Stimulated activated CD4-positive, alpha-beta T cell treated with anti-CD3 and anti-CD28 coated beads, TNF-alpha, amount 100 ng/mL, for 1 hour (primary cell): ENCODE measurements at places on chromosomes 12 and 14.

DNA sequence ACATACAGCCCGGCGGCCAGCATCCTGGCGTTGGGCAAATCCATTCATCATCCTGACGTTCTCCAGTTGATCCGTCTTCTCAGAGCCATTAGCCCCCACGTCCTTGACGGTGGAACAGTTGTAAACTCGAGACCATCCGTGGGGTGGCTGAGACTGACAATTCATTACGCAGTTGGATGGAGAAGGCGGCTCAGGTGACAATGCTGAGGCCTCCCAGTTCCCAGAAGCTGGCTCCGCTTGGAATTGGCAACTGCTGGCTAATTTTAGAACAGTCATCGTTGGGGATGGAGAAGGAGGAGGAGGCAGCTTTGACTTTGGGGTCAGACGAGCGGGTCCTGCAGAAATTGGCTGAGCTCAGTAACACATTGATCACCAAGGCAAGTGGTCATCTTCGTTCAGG, 186.5 kb downstream of the PHETA1 start:
- no peak for DNase-seq

- DNase-seq = no peak
These were observed 6.6 kb downstream of the RTN1 start for GRCh38 chr14:59863806-59864525.

GRCh38 chr12:85617307-85618091, 218.7 kb downstream of the RASSF9 start:
- DNase-seq = no peak

DNA sequence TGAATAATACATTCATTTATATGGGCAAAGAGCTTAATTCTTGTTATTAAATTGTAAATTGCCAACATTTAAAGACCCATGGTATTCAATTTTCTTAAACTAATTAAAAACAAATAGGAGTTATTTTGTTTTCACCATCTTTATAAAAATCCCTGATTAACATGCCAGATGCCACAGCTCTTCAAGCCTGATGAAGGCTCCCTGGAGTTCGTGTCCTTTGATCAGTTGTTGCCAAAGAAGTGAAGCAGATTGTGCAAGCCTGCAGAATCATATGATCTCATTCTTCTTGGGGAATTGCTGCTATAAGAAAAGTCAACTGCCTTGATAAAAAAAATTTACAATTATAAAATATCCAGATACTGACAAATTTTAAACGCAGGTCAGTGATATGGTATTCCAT, 288.3 kb upstream of the PPFIA2 start:
- no peak for DNase-seq

DNA sequence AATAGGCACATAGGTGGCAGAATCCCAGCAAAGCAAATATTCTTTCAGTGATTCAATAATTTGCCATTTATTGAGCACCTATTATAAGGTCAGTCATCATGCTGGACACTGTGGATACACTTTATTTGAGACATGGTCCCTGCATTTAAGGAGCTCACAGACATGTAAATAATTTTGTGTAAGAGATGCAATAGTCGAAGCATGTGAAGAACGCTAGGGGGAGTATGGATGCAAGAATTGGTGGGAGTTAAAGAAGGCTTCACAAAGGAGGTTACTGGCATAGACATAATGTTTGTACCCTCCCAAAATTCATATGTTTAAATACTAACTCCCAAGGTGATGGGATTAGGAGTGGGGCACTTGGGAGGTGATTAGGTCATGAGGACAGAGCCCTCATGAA, 260.6 kb upstream of the GARIN6 start:
- no peak for DNase-seq

DNA sequence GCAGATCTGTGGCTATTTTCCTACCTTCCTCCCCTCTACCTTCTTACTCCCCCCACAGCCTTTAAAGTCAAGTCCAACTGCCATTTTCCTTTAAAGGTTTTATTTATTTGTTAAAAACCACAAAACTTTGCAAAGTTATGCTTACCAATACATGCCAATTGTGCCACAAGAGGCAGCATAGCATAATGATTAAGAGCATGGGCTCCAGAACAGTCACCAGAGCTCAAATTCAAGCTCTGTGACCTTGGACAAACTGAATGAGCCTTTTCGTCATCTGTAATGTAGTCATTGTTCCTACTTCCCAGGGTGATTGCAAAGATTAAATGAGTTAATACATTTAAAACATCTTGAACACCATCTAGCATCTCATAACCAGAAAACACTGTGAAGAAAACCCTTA, 13.0 kb upstream of the FMNL3 start:
- no peak for DNase-seq

GRCh38 chr12:82959821-82960220, 273.1 kb downstream of the TMTC2 start:
- DNase-seq = no peak

GRCh38 chr14:55706365-55706684, 126.3 kb downstream of the KTN1 start:
- no peak for DNase-seq

GRCh38 chr12:72272731-72273498, 745 bp downstream of the TRHDE start:
- DNase-seq = no peak

DNA sequence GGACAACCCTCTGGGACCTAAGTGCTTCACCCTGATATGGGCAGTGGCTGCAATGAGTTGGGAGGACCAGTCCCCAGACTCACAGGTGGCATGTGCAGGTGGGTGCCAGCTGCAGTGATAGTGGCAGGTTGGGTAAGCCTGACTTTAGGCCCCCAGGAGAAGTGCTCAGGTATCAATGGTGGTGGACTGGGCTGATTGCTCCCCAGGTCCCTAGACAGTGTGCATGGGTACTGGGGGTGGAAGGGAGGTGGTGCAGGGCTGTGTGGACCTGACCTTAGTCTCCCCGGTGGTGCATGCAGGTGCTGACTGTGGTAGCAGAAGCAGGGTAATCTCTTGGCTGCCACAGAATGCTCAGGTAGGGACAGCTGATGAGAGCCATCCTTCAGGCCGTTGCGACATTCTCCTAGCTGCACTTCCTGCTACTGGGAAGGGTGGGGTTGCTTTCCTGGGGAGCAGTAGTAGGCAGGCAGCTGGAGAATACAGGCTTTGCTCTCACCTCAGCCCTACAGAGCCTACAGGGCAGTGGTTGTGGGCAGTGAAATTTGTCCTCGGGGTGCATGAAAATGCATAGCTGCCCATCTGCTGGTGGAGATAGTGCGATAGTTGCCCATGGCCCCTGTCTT, 33.3 kb upstream of the CCND2 start:
- DNase-seq = no peak

- no peak for DNase-seq
These were observed 32.5 kb downstream of the PSMC1 start for GRCh38 chr14:90288651-90289355.

DNA sequence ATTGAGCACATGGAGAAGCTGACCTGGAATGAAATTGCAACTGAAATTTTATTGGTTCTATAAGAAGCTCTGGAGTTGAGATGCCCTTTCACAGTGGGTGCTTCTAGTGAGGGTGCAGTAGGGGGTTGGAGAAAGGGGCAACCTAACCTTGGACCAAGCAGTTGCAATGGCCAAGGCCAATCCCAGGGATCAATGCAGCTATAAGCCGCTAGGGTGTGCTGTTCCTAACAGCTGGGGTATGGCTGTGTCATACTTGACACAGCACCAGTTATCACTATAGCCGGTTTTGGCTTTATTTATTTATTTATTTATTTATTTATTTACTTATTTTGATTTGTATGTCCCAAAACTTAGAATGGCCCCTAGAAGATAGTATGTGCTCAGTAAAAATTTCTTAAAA, 505.9 kb downstream of the FLRT2 start:
- no peak for DNase-seq

- DNase-seq = no peak
These were observed 10.0 kb upstream of the SLC38A4 start for GRCh38 chr12:46835785-46836184.

GRCh38 chr14:69666112-69666511, 54.7 kb downstream of the SUSD6 start:
- no peak for DNase-seq

- no peak for DNase-seq
These were observed 165.1 kb upstream of the AMIGO2 start for GRCh38 chr12:47244835-47245234.

- no peak for DNase-seq
These were observed 415.2 kb upstream of the OR4E1 start for GRCh38 chr14:22088614-22089342.

GRCh38 chr14:95564060-95564459, 29.2 kb downstream of the GLRX5 start:
- DNase-seq = no peak

DNA sequence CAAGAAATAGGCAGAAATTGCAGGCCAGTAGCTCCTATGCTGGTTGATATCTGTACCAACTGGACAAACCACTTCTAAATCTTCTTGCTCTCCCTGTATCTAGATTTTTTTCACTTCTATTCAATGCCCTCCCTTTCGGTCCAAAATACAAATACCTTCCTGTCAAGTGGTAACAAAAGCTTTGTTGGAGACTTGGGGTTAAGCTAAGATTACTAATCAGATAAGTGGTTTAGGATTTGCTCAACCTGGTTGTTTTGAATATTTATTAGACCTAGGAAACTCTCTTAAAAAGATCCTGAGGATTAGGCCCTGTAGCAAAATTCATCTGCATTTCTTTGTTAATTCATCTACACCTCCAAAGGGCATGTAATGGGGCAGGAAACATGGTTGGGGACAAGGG, 410.1 kb downstream of the NAV3 start:
- no peak for DNase-seq

DNA sequence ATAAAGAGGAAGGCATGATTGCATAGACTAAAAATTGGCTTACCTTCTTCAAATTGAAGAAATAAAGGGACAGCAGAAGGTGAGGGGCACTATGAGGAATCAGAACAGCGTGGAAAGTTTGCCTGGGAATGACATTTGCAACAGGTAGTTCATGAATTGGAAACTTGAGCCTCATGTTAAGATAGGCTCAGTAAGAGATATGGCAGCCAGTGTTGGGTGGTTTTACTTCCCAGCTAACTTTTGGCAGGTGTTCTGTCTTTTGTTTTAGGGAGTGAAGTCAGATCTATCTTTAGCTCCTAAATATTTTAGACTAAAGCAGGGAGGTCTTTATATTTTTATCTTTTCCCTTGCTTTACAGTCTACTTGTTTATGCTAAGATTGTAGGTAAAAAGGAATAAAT, 122.4 kb downstream of the ANO6 start:
- no peak for DNase-seq
